ENCODE measurements at places on chromosomes 5 and 9.

GRCh38 chr5:172114875-172115422, 73.1 kb downstream of the STK10 start:
- DNase-seq, result no peak

- no peak for DNase-seq
These were observed 11.3 kb upstream of the ADAMTS12 start for GRCh38 chr5:33903118-33903517.

- DNase-seq, result no peak
These were observed 16.9 kb upstream of the ZNF366 start for GRCh38 chr5:72523960-72524582.

DNA sequence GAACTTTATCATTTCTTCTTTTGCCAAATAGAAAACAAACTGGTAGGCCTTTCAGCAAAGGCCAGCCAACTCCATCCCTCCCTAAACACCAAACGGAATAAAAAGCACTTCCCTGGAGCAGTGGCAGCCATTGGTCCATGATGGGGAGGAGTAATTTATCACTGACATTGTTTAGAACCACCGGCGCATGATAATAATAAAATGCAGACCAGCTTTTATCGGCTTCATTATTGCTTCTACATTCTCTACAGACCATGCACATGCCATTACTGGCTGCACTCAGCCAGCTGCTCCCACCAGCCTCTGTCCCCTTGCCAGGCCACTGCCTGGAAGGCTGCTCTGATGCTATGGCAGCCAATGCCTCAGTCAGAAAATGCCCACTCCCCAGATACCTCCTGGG, 45.9 kb downstream of the ABCA1 start:
- DNase-seq, result no peak

GRCh38 chr9:114174876-114175771, 19.8 kb downstream of the COL27A1 start:
- DNase-seq, result no peak

DNA sequence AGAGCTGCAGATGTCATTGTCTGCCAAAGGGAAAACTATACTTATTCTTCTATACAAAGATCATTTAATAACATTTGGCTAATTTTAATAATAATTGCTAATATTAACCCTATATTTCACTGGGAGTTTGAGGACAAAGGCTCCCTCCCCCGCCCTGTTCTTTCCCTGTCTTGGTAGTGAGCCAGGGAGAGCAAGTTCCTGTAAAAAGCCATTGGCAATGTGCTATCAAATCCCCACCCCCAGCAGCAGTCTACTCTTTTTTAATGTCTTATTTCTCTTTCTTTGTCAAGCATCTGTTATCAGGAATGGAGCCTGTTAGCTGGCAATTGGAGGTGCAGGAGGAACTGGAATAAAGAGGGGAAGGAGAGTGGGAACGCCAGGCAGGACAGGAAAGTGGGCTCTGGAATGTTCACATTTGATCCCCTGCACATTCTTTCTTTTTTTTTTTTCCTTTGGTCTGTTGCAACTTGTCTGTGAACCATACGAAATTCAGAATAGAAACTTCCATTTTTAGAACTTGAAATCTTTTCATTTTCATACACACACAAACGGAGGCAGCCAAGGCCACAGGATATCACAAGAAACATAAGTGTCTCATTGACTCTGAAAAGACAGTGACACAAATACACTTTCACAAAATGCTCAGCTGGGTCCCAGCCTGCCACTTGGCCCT, 664.8 kb upstream of the ZNF608 start:
- DNase-seq, result no peak

DNA sequence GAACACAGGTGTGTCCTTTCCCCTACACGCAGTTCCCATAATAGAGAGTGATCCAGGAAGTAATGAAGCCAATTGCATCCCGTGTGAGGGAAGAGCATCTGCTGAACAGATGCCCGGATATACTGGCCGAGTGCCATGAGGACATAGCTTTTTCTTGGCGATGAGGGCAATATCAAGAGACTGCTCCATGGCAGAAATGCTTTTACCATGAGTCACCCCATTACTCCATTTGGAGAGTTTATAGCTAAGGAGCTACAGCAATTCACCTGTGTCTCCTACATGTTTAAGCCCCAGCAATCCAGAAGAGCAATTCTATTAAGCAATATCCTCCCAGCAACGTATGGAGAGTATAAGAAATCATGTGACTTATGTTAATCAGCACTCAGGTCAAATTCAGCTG, 222.0 kb upstream of the KLF4 start:
- DNase-seq, result no peak

- no peak for DNase-seq
These were observed 601.8 kb downstream of the CCDC171 start for GRCh38 chr9:16154521-16155078.

DNA sequence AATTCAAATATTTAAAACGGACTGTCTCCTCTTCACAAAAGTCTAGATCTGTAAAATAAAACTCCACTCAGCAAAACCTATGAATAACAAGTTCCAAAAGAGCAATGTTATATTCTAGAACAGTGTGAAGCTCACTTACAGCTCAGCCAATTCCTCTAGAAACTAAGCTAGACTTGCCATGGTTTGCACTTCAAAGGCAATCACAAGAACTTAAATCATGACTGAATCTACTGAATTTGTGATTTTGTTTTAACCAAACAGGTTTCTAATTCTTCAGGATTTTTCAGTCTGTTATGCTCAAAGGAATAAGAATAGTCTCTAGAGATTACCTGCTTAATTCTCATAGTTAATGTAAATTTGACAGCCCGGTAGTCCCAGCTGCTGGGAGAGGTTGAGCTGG, 1.4 kb upstream of the PKD2L2 start:
- no peak for DNase-seq

- DNase-seq, result no peak
These were observed 57.9 kb downstream of the MEF2C start for GRCh38 chr5:88824892-88825583.

GRCh38 chr9:9283159-9283986, 1329.4 kb downstream of the PTPRD start:
- no peak for DNase-seq

DNA sequence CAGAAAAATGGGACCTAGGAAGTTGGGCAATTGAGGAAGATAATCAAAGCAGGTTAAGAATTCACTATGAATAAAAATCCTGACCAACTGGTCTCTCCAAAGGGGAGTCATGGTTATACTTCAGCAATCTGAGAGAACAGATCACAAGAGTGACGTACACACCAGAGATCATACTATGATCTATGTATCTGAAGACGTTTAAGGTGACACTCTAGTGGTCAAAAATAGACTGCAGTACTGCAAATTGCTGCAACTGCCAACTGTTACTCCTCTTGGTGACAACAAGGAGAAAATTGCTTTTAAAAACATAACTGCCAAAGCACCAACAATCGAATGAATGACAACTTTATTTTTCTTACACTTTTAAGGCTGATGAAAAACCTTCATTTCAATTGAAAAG, 4.9 kb downstream of the AK6 start:
- DNase-seq, result no peak

- DNase-seq, result no peak
These were observed 23.3 kb downstream of the KCNV2 start for GRCh38 chr9:2740616-2741015.

DNA sequence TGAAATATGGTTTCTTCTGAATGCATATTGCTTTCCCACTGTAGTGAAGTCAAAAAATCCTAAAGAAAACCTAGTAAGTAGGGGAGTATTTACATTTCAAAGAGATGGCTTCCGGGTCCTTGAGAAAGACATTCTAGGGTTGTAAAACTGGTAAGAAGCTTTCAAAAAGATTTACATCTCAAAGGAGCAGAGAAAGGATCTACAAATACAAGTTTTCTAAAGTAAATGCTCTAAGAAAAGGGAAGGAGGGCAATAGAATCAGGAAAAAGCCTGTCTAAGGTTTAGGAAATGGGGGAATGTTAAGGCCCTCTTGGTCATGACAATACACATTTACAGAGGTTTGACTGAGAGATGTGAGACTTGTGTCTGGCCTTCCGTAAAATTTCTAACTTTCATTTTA, 16.7 kb upstream of the TRPC7 start:
- DNase-seq, result no peak

DNA sequence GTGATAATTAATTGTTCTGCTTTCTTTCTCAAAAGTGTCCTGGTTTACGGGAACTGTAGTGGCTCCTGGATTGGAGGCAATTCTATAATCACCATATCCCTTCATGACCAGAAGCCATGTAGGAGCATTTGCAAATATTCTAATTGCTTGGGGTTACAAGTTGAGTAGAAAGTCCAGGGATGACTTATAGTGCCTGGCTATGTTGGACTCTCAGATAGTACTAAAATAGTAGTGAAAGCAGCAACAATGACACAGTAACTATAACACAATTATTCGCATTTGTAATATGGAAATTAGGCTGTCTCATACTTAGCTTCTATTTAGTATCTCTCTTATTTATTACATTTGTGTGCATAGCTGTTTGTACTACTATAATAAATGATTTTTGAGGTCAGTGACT, 712.5 kb upstream of the GRAMD2B start:
- DNase-seq, result no peak

DNA sequence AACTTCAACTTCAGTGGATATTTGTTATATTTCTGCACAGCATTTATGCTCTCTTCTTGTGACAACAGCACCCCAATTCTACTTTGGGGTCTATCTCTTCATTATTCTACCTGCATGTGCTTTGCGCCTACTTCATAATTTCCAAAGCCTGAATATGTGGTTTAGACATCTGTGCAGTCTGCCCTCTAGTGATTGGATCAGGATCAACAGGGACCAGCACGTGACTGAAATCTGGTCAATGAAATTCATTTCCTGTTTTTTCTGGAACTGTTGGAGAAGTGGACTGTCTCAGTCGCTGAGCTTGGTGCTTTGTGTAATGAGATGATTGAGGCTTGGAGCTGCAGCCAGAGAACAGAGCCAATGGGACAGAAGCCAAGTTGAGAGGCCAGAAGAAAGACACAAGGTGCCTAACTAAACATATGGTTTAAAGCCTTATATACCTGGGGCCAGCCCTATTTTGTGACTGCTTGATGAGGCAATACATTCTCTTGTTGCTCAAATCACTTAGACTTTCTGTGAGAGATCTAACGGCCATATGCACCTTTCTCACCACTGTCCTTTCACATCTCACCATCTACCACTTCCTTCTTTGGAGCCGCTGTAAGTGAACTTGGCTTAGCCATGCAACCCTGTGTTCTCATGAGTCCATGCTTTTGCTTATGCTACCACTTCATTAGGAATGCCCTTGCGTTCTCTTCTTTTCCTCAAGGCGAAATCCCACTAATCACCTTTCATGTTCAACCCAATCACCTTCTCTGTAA, 68.8 kb upstream of the PPP2R2B start:
- no peak for DNase-seq

- DNase-seq, result no peak
These were observed 1.9 kb downstream of the PCSK5 start for GRCh38 chr9:75892216-75892911.
